ENCODE measurements at places on chromosomes 13 and 19.

- DNase-seq = no peak
These were observed 285.6 kb downstream of the MTUS2 start for GRCh38 chr13:29105779-29106178.

- no peak for DNase-seq
These were observed 73.4 kb downstream of the CBY2 start for GRCh38 chr13:45775401-45775963.

- DNase-seq = no peak
These were observed 38.9 kb downstream of the DNM2 start for GRCh38 chr19:10756791-10757190.

GRCh38 chr13:104953588-104953987, 1581.9 kb downstream of the EFNB2 start:
- DNase-seq = no peak

DNA sequence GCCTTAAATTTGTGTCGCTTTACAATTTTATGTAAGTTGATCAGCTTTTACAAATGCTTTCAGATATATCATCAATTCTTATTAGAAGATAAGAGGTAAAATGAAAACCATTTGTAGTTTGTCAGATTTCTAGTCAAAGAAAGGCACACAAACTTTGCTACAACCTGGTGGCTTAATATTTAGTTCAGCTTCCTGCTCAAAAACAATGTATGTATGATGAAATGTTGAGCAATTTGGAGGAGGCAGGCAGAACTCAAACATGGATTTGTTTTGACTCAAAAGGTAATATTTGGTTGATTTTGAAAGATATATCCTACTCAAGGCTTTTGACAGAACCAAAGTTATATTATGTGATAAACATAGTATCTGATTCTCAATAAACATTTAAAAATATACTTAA, 24.2 kb downstream of the NEK5 start:
- DNase-seq = no peak

DNA sequence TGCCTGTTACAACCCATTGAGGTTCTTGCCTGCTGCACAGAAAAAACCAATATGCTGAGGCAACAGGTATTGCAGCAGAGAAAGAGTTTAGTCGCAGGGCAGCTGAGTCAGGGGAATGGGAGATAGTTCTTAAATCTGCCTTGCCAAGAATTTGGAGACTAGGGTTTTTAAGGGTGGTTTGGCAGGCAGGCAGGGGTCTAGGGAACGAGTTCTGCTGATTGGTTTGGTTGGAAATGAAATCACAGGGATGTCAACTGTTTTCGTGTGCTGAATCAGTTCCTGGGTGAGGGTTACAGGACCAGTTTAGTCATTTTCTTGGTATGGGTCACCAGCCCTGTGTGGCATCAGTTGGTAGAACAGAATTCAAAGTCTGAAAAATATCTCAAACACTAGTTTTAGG, 36.6 kb downstream of the PDS5B start:
- DNase-seq = no peak

DNA sequence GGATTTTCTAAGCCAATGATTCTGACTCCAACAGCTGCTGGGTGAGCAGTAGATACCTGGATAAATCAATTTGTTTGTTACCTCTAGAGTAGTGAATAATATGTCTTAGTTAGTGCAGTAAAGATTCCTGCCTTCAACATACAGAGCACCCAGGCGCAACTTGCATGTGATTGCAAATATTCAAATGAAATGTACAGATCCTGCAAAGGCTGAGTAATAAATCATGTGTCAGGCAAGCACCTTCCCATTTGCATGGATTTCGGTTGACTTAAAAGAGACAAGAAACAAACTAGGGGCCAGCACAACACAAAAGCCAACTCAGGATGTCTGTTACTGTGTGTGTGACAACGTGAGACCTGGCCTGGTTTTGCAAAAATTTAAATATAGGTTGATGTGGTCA, 79.7 kb downstream of the TNFSF11 start:
- DNase-seq = no peak

- DNase-seq = peak; percentile 40
These were observed 6.4 kb downstream of the EGLN2 start for GRCh38 chr19:40805258-40805868.

GRCh38 chr19:54216869-54217268, 5.9 kb downstream of the LILRB3 start:
- DNase-seq = no peak

DNA sequence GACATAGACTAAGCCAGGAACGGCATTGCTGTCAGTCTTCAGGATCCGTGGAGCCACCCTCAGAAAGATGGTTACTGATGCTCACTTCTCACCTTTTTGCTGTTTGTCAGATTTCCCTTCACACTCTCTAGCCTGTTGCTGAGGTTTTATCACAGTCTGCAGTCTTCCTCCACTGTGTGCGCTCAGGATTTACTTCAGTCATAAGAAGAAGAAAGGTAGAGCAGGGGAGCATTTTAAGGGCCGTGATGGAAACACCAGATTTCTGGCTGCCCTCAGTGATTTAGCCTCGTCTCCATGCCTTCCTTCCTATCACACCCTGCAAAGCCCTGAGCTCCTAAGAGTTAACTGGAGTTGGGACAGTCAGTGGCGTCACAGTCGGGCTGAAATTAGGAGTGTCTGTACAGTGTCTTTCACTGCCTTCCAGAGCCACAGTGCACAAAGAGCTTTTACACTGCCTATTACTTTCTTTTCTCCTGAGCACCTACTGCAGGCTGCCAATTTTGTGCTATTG, 60.0 kb upstream of the GPR183 start:
- DNase-seq = no peak

DNA sequence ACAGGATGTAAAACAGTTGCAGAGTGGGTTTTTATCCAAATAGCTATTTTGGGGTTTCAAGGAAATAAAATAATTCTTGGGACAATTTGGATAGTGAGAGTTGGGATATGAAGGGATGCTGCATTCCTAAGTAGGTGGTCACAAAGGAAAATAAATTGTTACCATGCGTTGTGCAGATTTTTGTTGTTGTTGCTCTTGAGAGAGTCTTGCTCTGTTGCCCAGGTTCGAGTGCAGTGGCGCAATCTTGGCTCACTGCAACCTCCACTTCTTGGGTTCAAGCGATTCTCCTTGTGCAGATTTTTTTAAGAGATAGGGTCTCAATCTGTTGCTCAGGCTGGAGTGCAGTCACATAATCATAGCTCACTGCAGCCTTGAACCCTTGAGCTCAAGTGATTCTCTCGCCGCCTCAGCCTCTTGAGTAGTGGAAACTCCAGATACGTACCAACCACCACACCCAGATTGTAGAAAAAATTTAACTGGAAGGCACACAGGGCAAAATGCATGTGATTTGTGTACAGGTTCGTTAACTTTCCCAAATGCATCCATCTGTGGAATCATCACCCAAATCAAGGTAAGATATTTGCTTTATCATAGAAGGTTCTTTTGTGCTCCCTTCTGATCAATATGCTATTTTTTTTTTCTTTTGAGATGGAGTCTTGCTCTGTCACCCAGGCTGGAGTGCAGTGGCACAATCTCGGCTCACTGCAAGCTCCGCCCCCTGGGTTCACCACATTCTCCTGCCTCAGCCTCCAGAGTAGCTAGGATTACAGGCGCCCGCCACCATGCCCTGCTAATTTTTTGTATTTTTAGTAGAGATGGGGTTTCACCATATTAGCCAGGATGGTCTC, 16.0 kb downstream of the SLC1A5 start:
- DNase-seq = no peak

DNA sequence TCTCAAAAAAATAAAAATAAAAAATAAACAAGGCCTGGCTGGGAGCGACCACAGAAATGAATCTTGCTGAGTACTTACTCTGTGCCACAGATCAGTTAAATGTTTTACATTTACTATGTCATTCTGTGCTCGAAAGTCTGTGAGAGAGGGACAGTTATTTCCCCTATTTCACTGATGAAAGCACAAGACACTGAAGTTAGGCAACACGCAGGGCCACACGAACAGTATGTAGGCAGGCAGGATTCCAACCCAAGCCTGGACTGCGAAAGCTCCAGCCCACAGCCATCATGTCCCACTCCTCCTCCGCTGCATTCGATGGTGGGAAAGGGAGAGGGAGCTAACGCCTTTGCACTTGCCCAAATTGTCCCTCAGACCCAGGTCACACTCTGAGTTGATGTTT, 34.2 kb downstream of the RUBCNL start:
- DNase-seq = no peak

GRCh38 chr13:76421011-76421410, 465.2 kb downstream of the KCTD12 start:
- DNase-seq = no peak

DNA sequence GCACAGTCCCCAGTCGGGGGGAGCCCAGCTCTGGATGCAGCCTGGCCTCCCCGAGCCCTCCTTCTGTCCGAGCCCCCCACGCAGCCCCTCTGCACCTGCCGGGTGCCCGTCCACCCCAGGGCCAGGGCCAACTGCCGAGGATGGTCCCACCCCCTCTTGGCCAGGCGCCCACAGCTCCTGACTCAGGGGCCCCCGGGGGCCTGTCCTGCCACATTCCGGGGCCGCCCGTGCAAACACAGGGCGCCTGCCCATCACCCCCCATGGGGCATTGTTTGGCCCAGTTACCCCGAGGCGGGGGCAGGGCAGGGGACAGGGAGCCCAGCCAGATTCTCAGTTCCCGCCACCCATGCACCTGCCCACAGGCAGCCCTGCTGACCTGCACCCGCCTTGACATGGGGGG, 5.3 kb upstream of the TCF3 start:
- DNase-seq = no peak

- no peak for DNase-seq
These were observed 115.3 kb downstream of the SOX1 start for GRCh38 chr13:112182251-112182650.

- no peak for DNase-seq
These were observed 55.4 kb downstream of the FOXO1 start for GRCh38 chr13:40611004-40611403.

DNA sequence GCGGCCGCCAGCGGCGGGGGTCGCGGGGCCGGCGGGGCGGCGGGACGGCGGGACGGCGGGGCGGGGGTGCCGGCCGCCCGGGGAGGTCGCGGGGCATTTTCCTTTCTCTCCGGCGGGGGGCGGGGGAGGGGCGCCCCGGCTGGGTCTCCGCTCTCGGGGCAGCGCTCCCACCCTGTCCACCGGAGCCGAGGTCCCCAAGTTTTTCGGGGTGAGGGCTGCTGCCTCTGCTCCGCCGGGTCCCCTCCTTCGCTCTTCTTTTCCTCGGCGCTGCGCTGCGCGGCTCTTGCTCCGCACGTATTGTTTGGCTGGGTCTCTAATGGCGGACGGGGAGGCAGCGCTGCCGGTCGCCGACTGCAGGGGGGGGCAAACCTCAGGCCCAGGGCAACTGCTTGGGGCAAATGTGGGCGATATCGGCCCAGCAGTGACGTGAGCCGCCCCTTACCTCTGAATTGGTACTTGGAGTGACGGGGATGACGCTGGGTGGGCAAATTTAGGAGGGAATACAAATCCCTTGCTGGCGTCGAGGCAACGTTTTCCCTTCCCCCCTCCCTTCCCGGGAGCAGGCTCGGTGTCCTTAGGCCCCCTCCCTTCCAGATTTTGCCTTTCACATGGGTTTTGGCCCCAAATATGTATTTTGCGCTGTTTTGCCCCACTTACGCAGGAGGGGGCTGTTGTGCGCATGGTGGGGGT, 759 bp downstream of the ZMYM2 start:
- peak; percentile 55 for DNase-seq

DNA sequence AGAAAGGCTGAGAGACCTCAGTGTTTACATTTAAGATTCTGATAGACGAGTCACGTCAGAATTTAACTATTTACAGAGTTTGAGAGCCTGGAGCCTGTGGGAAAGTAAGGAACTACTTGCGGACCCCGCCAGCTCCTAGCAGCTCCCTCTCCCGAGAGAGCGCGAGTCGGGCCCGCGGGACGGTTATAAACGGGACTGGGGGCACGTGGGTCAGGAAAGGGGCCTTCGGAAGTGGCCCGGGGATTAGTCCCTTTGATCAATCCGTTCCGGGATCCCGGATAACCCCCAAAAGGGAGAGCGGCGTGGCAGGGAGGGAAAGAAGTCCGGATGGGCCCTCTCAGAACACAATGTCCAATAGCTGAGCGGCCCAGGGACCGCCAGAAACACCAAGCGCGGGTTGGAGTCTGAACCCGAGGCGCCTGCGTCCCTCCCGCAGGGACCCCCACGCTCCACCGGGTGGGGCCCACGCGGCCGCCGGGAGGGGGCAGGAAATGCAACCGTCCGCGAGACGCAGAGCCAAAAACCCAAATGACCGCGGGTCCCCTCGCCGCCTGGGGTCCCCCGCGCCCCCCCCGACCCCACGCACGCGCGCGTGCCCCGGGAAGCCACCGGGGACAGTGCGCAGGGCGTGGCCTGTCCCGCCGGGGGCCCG, 3.6 kb downstream of the ZIC5 start:
- DNase-seq = no peak

DNA sequence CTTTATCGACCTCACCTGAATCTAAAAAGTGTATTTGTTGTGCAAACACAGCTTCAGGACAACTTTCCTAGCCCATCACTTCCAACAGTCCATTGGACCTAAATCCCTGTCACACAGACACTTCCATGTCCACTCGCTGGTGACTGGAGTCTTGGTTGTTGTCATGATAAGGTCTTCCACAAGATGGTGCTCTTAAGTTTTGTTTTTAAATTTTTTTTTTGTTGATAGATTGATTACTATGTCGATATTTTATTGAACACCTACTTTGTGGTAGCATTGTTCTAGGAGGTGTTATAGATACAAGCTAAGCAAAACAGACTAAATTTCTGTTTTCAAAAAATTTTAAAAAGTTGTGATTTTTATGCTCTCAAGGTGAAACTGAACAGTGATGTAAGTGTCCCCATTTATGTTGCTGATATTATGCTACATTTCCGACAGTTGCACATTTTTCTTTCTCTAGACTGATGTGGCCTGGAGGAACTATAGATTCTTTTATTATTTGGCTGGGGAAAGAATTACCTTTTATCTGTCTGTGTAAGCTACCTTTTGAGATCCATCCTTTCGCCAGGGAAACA, 8.1 kb upstream of the ERICH6B start:
- DNase-seq = no peak

DNA sequence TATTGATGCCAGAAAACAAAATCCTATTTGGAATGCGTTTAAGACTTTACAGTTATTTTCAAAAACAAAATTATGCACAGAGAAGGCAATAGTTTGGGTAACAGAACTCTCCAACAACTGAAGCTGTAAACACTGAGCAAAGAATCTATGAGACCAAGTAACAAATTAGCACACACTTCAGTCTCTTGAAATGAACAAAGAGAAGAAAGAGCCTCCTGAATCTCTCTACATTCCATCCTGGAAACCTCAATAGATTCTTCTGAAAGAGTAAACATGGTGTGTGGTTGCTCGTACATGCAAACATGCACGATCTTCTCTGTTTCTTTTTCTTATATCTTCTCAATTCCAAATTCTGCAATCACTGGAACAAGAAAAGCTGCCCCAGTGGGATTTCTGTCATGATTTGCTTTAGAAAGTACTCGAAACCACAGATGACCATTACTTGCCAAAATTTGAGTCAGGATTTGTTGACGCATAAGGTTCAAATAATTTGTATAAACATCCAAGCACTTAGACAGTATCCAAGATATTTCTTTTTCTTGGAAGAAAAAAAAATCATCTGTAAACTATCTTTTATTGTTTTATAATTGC, 137.9 kb upstream of the DACH1 start:
- no peak for DNase-seq

GRCh38 chr13:77896536-77896935, 22.1 kb downstream of the EDNRB start:
- DNase-seq = no peak

- no peak for DNase-seq
These were observed 60.2 kb upstream of the RFC3 start for GRCh38 chr13:33757713-33758112.

GRCh38 chr13:63463782-63464610, 2048.3 kb upstream of the PCDH20 start:
- DNase-seq = no peak

Data from activated T-helper 1 cell treated with Interleukin-2 at 50 U/mL for 16 hours (primary cell).